GM13976 (cell line): ENCODE measurements at places on chromosomes 2 and 18.

GRCh38 chr2:67510745-67511144, 113.6 kb downstream of the ETAA1 start:
- DNase-seq = no peak

DNA sequence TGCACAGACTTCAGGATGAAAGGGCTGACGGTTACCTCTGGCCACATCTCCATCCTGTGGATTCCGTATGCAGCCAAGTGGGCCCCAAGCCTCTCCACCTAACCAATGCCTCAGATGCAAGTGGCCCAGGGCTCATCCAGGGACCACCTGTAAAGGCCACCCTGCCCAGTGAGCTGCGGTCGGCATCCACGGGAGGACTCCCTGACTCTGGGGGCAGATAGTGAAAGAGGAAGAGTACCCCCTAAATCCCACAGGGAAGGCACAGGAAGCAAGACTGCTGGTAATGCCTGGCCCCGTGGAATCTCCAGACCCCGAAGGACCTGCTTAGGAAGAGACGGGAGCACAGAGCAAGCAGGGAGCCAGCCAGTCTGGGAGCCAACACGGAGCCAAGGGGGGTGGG, 11.2 kb upstream of the TPO start:
- DNase-seq = no peak

- DNase-seq = no peak
Measured at GRCh38 chr18:40407909-40408308, 1547.1 kb upstream of the PIK3C3 start.

DNA sequence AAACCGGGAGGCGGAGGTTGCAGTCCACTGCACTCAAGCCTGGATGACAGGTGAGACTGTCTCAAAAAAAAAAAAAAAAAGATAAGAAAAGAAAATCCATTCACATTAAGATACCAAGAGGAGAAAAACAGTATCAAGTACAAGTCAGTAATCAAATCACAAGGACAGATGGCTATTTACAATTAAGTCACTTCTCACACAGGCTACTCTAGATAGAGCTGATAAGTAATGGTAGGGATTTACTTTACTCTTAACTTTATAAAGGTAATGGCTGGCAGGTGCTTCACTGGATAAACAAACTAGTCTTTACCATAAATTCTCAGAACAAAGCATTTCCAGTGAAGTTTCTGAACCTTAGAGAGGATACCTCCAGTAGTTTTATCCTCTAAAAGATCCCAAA, 11.5 kb downstream of the SF3B1 start:
- DNase-seq = no peak

GRCh38 chr2:40435426-40436092, 16.3 kb downstream of the SLC8A1 start:
- no peak for DNase-seq

- no peak for DNase-seq
Measured at GRCh38 chr2:236847023-236847422, 238.7 kb upstream of the COPS8 start.

DNA sequence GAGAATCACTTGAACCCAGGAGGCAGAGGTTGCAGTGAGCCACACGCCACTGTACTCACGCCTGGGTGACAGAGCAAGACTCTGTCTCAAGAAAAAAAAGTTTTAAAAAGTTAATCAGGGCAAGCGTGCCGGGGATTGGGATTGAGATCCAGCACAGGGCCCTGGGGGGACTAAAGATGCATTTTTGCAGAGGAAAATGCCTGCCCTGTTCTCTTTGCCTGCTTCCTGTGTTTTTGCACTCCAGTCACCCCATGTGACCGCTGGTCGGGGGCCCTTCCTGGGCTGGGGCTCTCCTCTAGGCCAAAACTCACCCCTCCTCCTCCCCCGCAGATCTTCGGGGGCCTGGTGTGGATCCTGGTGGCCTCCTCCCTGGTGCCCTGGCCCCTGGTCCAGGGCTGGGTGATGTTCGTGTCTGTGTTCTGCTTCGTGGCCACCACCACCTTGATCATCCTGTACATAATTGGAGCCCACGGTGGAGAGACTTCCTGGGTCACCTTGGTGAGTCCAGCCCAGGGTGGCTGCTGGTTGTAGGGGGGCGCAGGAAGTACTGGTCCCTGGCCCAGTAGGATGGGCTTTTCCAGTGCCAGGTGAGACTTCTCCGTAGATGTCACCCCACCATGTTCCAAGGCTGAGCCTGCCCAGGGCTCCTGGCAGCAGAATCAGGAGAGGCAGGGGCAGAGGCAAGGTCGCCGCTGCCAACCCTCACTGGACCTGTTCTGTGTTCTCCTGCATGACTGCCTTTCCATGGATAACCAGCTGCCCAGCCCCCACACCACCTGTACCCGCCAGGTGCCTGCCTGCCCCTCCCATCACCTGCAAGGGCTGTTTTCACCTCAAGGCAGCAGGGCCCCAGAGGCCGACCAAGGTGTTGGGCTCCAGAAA, 22.4 kb downstream of the MAL start:
- no peak for DNase-seq

DNA sequence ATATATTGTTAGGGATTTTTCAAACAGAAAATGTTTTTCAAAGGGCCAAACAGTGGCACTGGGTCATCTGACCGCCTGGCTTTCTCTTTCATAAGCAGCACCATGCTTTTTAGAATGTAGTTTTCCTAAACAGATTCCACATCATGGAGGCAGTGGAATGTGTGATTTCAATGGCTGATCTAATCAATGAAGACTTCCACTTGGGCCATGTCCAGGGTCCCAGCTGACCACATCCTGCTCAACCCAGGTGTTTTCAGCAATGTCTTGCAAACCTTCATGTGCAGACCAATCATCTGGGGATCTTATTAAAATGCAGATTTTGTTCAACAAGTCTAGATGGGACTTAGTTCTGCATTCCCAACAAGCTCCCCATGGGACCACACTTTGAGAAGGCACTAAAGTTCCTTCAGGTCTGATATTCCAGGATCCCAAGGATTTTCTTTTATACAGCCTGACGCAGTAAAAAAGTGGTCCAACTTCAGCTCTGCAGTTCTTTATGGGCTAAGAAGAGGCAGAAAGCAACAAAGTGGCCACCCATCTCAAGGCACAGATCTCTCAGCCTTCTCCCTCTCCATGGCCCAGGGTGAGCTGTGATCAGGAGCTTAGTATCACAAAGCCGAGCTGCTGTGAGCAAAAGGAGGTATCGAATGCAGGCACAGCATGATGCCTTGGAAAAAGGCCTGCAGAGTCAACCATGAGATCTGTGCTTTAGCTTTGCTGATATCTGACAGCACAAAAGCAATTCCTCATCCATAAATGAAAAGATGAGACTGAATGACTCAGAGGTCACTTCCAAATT, 3.7 kb downstream of the ALKAL2 start:
- no peak for DNase-seq

- DNase-seq = no peak
Measured at GRCh38 chr2:85741833-85742455, 11.8 kb upstream of the ATOH8 start.

GRCh38 chr2:120318626-120319025, 27.3 kb upstream of the INHBB start:
- no peak for DNase-seq

DNA sequence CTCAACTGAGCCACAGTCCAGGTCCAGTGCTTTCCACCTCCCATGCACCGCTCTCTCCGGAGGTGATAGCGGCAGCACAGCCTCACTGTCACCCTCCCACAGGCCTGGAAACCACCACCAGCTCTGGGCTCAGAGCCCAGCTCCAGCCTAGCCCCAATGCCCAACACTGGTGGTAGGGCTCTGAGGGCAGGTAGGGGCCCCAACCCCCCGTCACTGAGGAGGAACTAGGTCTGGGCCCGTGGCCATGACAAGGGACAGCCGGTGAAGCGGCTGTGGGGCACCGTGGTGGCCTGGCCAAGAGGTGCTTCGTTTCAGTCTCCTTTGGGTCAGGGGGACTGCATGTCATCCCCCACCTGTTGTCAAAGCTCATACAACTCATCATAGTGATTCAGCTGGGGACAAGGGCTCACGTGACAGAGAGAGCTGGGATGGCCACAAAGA, 5.5 kb upstream of the TMEM214 start:
- no peak for DNase-seq

GRCh38 chr2:579351-579886, 97.8 kb downstream of the TMEM18 start:
- no peak for DNase-seq

- no peak for DNase-seq
Measured at GRCh38 chr18:8778386-8778785, 73.0 kb downstream of the MTCL1 start.

GRCh38 chr2:241659150-241659739, 21.8 kb downstream of the ATG4B start:
- DNase-seq = no peak

GRCh38 chr2:120543899-120544298, 191.8 kb upstream of the GLI2 start:
- DNase-seq = no peak

GRCh38 chr2:140947236-140947635, 1183.6 kb downstream of the LRP1B start:
- no peak for DNase-seq

DNA sequence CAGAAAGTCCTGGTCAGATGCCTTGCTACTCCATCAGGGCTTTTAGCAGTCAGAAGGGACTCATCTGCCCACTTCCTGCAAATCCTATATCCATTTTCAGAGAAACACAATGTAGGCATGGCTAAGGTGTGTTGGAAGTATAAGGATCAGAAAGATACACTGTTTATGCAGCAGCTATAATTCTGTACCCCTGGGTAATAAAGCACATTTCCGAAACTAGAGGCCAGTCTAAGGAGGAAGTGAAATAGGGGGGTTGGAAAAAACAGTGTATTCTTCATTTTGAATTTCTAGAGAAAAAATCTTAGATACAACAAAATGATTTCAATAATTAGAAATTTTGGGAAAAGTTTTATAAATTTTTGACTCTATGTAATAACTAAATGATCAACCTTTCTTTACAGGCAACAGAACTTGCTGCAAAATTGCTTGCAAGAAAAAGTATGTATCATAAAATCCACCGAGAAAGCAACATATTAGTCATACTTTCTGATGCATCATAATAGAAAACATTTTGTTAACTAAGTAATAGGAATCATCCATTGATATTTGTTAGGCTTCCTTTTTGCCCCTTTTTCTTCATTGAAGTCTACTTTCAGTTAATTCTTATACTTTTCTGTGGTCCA, 47.4 kb downstream of the FSIP2 start:
- no peak for DNase-seq
